ENCODE measurements at places on chromosomes 3 and 15.

DNA sequence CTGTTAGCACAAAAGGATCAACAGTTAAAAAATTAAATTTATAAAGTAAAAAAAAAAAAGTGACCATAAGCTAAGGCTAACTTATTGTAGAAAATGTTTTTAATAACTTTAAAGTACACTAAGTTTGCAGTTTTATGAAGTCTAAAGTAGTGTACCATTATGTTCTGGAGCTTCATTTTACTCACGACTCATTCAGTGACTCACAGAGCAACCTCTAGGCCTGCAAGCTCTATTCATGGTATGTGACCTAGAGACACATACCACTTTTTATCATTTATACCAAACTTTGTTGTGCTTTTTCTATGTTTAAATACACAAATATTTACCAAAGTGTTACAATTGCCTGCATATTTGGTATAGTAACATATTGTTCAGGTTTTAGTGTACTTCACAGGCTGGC, 1552.3 kb downstream of the OTOL1 start:
- no peak for DNase-seq

DNA sequence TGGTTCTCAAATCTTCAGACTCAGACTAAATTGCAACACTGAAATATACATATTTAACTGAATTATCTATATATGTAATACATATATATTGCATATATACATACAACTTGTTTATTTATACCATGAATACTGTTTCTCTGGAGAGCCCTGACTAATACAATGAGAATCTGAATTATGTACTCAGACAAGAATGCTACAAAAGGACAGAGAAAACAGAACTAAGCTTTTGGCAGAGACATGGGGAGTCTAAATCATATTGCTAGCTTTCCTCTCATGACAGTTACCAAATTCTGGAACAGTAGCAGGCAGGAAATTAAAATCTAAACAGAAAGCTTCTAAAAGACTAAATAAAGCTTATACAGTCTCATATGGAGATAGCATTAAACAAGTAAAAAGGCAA, 142.4 kb upstream of the KCNMB2 start:
- no peak for DNase-seq

- DNase-seq, result no peak
These were observed 40.2 kb upstream of the FOXB1 start for GRCh38 chr15:59963925-59964324.

- no peak for DNase-seq
These were observed 277.3 kb upstream of the TLE3 start for GRCh38 chr15:70375006-70375431.

DNA sequence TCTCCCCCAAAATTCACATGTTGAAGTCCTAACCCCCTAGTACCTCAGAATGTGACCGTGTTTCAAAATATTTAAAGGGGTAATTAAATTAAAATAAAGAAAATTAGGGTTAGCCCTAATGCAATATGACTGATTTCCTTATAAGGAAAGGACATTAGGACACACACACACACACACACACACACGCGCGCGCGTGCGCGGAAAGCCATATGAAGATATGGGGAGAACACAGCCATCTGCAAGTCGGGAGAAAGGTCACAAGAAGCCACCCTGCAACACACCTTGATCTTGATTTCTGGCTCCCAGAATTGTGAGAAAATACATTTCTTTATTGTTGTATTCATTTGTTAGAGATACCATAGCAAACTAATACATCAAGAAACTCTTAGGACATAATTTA, 54.6 kb upstream of the STXBP5L start:
- no peak for DNase-seq

- DNase-seq, result no peak
These were observed 3.3 kb downstream of the PAK6 start for GRCh38 chr15:40242213-40242599.

DNA sequence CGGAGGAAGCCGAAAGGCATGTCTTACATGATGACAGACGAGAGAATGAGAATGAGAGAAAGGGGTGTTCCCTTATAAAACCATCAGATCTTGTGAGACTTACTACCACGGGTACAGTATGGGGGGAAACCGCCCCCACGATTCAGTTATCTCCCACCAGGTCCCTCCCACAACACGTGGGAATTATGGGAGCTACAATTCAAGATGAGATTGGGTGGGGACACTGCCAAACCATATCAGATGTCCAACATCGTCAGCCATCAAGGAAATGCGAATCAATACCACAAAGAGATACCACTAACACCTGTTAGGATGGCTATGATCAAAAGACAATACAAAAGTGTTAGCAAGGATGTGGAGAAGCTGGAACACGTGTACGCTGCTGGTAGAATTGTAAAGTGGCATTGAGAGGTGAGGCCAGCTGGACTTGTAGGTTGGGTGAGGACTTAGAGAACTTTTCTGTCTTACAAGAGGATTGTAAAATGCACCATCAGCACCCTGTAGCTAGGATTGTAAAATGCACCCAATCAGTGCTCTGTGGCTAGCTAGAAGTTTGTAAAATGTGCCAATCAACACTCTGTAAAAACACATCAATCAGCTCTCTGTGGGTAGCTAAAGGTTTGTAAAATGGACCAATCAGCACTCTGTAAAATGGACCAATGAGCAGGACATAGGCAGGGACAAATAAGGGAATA, 37.5 kb downstream of the VGLL4 start:
- no peak for DNase-seq

DNA sequence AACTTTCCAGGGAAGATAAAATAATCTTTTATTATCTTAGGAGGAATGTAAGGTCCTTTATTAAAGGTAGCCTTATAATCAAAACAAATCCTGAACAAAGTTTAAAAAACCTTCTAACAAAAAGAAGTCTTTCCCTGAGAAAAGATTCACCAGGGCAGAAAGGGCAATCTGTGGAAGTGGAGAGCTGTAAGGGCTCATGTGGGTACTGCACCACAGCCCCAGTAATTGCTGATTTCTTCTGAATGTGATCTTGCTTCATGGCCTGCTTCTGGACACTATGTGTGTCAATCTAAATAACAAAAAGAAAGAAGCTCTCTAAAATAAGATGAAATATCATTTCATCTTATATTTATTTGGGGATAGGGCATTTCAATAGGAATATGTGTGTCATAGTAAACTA, 1501.6 kb downstream of the OTOL1 start:
- DNase-seq, result no peak

DNA sequence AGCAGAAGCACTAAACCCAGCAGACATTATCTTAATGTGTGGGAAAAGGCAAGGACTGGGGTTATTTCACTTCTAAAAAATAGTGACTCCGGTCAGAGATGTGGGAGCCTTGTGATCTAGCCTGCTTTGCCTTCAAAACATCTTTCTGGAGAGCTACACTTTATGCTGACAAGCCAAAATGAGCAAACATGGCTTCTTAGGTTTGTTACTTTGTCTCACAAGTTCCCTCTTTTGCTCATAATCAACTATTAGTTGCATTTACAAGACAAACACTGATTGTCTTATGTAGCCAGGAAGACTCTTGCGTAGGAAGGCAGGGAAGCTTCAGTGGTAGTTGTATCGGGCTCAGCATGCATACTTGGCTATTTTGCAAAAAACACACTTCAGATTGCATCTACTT, 129.2 kb downstream of the NUP210 start:
- no peak for DNase-seq

DNA sequence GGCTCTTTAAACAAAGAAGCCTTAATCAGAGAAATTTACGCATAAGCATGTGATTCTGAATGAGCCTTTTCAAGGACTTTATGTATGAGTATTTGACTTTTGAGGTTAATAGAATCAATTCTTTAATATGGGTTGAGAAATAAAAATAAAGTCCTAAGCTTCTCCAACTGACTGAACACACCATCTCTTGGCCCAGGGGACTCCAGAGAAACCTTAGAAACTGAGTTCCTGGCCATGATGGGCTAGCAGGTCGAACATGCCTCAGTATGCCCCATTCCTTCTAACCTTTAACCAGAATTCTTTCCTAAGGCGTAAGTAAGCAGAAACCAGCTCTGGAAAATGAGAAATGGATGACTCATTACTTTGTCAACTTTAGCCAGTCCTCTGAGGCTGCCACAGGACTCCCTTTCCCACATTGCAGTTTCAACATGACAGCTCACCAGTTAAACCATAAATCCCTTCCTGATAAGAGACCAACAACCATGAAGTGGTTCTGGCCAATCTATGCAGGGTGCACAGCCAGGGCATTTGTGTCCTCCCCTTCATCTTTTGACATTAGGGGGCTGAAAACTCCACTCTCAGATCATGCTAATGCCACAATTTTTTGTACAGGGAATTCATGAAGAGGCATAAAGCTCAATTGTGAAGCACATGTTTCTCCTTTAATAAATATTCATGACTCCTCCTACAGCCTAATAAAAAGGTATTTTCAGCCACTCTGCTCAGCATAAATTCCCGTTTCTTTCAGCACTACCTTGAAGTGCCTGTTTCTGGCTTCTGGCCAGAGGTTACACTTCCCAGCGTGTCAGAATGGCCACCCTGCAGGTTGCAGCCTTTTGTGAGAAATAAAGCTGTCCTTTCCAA, 33.3 kb downstream of the TM4SF18 start:
- peak; percentile 33 for DNase-seq

DNA sequence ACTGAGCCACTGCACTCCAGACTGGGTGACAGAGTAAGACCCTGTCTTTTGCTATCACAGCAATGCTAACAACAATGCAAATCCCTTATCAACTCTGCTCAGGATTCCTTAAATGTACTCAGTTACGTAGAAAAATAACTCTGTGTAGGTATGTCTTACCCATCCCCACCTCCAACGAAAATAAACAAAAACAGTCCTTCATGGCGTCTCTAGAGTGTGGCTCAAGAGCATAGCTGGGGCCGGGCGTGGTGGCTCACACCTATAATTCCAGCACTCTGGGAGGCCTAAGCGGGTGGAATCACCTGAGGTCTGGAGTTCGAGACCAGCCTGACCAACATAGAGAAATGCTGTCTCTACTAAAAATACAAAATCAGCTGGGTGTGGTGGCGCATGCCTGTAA, 13.2 kb upstream of the NCKIPSD start:
- no peak for DNase-seq

GRCh38 chr3:5568451-5568850, 380.9 kb downstream of the EDEM1 start:
- no peak for DNase-seq

DNA sequence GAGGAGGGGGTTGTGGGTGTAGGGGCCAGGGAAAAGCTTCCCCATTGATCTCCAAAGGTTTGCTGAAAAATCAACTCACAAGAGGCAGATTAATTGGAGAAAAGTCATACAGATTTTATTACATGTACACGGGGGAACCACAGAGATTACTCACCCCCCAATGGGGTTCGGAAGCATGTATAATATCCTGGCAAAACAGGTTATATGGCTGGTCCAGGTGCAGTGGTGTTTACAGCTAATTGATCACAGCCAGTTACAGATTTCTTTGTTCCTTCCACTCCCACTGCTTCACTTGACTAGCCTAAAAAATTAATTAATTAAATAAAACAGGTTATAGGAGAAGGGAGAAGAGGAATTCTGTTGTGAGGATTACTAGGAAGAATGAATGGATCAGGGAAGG, 22.4 kb downstream of the PRKCI start:
- no peak for DNase-seq

GRCh38 chr3:143266927-143267326, 147.4 kb downstream of the CHST2 start:
- DNase-seq, result no peak

DNA sequence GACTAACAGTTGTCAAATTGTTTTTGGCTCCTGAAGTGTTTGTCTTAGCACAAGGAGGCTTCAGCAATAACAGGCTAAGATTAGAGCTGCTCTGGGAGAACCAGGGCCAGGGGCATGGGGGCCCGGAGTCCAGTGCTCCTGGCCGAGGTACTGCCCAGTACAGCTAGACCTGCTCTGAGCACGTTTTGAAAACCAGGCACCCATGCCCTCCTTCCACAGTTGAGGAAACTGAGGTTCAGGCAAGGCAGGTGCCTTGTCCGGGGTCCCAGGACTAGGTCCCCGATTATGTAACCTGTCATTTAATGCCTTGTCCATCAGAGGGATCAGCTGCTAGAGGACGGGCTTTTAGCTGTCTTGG, 19.2 kb downstream of the KBTBD13 start:
- no peak for DNase-seq

- no peak for DNase-seq
These were observed 60.3 kb downstream of the CMSS1 start for GRCh38 chr3:99878005-99878404.

DNA sequence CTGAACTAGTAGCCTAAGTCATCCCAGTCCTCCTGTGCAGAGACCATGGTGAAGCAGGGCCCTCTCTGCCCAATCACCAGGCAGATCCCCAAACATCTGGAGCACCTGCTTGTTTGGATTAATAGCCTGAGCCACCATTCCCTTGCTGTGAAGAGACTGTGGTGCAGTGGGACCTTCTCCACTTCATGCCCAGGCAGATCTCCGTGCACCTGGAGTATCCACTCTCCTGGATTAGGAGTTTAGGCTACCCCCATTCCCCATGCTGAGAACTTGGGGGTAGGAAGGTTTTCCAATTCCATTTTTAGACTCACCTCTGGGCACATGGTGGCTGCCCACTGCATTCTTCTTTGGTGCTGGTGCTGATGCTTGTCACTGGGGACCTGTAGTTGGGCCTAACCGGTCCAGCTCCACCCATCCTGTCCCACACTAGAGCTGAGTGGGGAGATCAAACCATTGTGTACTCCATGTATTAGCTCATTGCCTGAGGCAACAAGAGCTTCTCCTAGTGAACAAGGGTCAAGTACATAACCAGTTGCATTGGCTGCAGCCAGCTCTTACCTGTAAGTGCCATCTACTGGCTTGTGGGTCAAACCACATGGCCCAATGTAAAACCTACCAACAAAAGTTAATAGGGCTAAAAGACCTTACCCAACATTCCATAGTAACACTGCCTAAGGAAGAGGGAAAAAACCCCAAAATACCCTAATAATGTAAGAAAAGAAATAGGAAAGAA, 382.5 kb upstream of the CBLB start:
- no peak for DNase-seq

Data from tibial artery (tissue), 4 donors.